ENCODE measurements at places on chromosomes 7 and 10.
A peak's percentile ranks its signal among the peaks of the same experiment; 100 is the strongest.

DNA sequence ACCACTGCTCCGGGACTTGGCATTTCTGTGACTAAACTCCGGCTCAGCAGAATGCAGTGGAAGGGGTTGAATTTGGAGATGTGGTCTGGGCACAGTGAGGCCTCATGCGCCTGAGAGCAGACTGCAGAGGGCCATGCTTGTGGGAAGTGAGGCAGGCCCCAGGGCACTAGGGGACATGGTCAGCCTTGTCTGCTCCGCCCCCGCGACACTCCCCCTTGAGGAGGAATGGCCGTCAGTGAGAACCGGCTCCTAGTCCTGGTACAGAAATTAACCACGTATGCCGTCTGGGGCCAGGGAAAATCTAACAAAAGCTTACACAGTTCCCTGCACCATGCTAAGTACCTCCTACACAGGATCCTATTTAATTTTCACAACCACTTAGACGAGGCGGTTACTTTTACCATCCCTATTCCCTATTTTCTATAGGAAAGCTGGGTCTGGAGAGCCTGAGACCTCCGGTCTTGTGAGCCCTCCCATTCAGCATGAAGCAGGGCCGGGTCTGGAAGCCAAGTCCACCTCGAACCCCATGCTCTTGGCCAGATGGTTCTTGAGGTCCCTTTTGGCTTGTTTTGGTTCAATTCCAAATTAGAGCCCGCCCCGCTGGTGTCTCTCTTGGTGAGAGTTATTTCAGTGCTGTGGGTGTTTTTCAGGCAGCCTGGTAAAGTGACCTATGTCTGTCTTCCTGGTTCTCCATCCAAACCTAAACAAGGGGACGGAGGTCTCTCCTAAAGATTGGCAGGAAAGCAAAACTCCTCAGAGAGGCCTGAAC, 87.7 kb upstream of the PITRM1 start:
- no peak for DNase-seq

DNA sequence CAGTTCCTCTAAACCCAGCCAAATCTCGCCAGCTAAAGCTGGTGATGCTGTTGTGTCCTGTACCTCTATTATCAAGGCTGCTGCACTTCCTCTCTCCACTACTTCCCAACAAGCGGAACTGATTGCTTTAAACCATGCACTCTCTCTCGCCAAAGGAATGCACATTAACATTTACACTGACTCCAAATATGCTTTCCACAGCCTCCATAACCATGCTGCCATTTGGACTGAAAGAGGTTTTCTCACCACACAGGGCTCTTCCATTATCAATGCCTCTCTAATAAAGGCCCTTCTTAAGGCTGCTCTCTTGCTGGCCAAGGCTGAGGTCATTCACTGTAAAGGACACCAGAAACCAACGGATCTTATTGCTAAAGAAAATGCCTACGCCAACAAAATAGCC, 11.4 kb upstream of the LRRC61 start:
- DNase-seq, result no peak

DNA sequence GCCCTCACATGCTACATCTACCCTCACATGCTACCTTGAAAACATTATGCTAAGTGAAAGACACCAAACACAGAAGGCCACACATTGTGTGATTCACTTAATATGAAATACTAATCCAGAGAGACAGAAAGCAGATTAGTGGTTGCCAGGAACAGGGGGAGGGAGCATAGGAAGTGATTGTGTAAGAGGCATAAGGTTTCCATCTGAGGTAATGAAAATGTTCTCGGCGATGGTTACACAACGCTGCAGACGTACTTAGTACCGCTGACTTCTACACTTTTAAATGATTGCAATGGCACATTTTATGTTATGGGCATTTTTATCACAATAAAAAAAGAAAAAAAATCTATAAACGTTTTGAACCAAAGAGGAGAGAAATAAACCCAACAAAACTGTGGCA, 742.3 kb downstream of the TYW1 start:
- DNase-seq, result no peak

- DNase-seq, result no peak
Measured at GRCh38 chr10:18254692-18255091, 114.5 kb downstream of the CACNB2 start.

GRCh38 chr7:729140-730000, 2.3 kb upstream of the PRKAR1B start:
- DNase-seq, result no peak

GRCh38 chr10:72162978-72163377, 52.8 kb upstream of the ANAPC16 start:
- no peak for DNase-seq

DNA sequence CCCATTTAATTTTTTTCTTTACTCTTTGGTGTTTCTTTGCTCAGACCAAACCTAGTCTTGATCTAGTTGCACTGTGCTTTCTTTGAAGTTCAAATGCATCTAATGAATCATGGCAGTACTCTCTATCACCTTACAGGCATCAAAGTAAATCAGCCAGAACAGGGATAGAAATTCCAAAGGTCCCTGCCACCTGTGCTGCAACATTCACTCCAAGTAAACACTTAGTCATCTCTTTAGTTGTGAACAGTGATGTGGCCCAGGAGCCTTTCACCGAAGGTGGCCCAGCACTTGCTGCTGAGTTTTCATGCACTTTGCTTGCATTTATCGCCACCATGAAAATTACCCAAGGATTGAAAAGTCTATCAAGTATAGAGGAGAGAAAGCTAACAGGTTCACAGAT, 314.1 kb upstream of the ETV1 start:
- no peak for DNase-seq

- no peak for DNase-seq
Measured at GRCh38 chr7:129557686-129558481, 53.6 kb upstream of the NRF1 start.

GRCh38 chr7:47888371-47889265, 59.6 kb downstream of the PKD1L1 start:
- DNase-seq, result no peak

- DNase-seq, result no peak
Measured at GRCh38 chr7:4919969-4920766, 36.7 kb upstream of the RADIL start.

- no peak for DNase-seq
Measured at GRCh38 chr7:93053949-93054943, 63.5 kb downstream of the SAMD9 start.

DNA sequence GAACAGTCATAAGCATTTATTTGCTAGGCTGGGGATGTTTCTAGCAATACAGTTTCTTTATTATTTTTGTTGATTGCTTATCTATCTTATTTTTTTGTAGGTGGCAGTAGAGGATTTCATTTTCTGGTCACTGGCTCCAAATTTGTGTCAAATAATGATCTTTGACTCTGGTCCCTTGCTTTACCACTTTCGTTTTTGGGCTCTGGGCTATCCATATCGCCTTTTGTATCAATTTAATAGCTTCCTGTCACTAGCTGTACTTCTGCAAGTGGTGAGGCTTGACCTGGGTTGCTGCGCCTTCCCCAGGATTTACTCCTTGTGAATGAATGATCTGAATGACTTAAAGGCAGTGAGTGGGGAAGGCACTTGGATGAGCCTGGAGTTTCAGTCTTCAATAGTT, 48.4 kb downstream of the MDFIC start:
- DNase-seq, result no peak

DNA sequence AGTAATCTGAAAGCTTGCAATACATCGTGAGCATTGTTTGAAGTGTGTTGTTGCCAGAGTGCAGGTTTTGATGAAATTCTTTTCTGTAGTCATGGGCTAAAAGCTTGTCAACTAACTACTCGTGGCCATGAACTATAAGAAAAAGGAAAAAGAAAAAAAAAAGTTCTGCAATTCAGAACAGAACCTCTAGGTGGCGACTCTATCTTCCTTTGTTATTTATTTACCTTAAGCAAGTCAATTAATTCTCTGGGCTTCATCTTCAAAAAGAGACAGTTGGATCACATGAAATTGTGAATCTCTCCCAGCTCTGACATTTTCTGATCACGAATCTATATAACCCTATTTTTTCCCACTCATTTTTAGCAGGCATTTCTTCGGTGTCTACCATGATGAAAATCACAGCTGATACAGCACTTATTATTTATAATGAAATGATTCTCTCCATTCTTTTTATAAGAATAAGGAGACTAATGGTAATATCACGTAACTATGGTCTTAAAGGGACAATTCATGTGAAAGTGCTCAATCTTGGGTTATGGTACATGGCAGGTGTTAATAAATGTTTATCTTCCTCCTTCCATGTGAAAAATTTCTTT, 18.8 kb downstream of the TMEM196 start:
- DNase-seq, result peak; percentile 10

DNA sequence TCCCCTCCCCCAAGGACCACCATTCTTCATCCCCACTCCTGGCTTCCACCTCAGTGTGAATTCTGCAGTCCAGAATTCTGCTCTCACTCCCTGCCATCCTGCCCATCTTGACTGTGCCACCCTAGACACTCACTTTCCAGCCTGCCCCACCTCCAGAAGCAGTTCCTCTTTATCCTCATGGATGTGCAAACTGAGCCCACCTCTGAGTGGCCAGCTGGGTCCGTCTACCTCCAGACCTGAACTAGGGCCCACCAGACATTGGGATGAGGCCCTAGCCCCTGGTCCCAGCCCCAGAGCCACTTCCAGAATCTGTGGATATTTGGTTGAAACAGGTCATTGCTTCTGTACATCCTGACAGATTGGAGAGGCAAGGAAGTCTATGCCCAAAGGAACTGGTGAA, 58.5 kb downstream of the GRID1 start:
- DNase-seq, result no peak

GRCh38 chr10:118871244-118871865, 116.6 kb upstream of the CACUL1 start:
- no peak for DNase-seq

- no peak for DNase-seq
Measured at GRCh38 chr10:18122753-18123152, 17.5 kb upstream of the CACNB2 start.

DNA sequence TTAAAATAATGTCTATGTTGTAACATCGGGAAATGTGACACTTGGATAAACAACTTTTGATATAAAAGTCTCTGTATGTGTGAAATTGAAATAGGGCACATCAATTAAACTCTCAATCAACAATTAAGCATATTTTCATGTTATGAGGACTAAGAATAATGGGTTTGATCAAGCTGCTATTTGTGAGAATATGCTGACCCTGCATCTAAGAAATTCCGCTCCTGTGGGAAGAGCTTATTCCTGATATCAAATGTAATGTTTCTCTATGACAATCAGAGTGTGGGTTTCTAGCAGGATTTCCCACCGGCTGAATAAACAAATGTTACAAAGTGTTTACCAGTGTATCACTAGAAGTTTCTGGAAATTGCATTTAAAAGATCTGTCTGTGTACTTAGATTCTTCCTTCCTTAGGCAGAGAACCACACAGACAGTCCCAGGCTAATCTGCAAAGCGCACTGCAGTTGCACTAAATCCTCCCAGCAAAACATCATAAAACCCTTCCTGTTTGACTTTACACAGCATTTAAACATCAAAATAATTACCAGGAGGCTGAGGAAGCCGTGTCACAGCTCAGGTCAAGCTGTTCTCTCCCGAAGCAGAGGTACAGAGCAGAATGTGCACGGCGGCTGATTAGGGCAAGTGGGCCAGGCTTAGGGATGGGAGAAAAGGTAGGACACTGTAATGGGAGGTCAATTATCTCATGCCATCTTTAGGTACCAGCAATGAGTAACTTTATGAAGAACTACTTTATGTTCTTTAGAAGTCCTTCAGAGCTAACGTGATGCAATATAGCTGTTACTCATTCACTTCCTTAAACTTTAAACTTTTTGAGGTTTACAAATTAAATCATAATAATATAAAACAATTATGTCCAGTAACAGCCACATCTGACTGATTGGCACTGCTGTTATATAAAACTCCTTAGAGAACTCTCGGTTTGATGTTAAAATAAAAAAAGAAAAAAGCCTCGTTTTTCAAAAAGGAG, 109.1 kb upstream of the CTTNBP2 start:
- DNase-seq, result no peak

DNA sequence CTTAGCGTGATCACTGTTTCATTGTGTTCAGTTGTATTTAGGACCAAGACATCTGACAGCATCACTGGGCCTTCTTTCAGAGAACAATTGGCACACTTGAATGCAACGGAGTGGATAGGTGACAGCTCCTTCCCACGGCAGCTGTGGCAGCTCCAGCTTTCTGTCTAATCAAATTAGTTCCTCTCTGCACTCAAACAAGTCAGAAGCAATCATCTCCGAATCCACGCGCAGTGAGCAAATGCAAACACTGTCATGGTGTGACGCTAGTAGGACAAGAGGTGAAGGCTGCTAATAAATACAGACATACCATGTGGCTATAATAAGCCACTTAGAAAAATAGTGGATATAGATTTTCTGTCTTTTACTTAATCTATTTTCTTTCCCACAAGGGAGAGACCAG, 542.4 kb downstream of the ACTR3B start:
- DNase-seq, result no peak

Measured in NCI-H1694 treated with DMSO at 0.1 percent for 48 hours (cell line).